ENCODE measurements at places on chromosomes 2 and 18.

GRCh38 chr2:23953625-23954024 lies 13.4 kb downstream of the UBXN2A start:
- DNase-seq = no peak

- no peak for DNase-seq
These were observed 68.8 kb downstream of the ITGA4 start for GRCh38 chr2:181526014-181526413.

- DNase-seq = no peak
These were observed 394.0 kb upstream of the HNRNPA3 start for GRCh38 chr2:176818617-176819016.

DNA sequence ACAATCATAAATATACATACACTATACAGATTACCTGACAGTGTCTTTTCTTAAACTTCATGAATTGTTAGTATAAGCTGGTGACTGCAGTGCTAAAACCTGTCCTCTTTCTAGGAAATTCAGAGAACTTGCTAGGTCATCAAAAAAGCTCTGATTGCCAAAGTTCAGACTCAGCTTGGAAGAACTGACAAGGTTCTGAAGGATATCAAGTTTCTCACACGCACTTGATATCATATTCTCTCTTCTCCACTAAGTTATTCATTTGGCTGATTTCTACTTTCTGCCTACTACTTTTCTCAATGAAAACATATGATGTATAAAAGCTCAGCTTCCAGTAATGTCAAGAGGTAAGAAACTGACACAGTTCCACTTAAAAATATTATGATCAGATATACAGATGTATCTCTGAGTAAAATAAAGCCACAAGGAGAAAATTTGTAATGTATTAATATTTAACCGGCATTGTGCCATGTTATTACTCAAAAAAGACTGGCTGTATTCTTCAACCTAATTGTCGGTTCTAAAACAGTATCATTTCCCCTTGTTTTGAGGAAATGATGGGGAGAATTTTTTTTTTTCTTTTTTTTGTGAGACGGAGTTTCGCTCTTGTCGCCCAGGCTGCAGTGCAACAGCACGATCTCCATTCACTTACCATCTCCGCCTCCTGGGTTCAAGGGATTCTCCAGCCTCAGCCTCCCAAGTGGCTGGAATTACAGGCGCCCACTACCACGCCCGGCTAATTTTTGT lies 2.4 kb downstream of the OSBPL1A start:
- DNase-seq = no peak

DNA sequence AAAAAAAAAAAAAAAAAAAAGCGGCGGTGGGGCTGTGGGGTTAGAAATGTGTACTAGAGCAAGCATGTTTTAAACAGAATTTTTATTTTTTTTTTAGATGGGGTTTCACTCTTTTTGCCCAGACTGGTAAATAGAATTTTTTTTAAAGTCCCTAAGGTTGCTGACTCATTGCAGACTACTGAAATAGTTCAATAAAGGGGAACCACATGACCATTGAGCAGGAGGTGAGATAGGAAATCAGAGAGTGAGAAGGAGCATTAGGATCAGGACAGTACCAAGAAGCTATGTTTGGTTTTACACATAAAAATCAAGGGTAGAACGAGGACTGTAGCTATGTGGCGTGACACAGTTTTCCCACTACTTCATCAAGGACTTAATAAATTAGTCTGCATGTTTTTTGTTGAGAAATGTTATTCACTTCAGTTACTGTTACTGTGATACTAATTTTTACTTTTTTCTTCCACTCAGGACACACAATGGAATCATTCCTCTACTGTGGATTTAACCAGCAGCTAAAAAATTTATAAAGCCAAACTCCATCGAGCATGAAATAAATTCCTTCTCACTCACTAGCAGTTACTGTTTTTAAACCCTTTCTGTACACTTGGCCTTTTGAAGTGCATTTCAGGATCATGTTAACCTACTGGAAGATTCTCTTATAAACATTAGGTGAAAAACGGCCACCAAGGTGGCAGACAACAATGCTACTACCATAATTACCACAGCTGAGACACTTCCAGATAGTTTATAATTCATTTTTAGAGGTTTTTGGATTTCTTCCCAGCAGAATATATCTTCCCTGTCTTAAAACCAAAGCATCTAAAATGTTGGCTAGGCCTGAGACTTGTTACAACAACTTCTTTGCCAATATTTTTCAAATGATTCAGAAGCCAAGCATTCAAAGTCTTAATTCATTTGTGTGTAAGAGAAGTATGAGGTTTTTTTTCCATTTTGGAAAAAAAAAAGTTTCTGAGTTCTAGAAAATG lies 33.2 kb downstream of the LAMA1 start:
- DNase-seq = peak; percentile 80

GRCh38 chr2:45352506-45352905 lies 258.6 kb downstream of the SRBD1 start:
- no peak for DNase-seq

DNA sequence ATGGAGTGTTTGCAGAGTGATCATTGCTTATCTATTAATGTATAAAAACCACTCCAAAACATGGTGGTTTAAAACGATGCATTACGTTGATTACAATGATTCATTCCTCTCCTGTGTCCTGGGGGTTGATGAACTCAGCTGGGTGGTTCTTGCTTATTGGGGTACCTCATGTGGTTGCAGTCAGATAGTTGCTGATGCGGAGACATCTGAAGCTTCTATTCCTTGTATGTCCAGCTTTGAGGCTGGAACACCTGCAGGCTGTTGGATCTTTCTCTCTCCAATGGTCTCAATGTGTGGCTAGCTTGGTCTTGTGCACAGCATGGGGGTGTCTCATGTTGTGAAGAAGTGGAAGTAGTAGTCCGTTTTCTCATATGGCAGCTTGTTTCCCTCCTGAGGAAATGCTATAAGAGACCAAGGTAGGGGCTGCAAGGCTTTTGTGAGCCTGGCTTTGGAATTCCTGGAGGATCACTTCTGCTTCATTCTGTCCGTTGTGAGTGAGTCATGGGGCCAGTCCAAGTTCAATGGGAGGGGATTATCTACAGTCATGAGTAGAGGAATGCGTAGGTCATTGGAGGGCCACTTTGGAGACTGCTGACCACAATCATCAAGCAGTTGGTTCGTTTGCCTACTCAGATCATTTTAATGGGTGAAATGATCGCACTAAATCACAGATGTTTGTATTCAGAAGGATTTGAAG lies 601.0 kb downstream of the SLC4A3 start:
- DNase-seq = peak; percentile 88

GRCh38 chr2:174682007-174682577 lies 82.2 kb downstream of the CHRNA1 start:
- no peak for DNase-seq

DNA sequence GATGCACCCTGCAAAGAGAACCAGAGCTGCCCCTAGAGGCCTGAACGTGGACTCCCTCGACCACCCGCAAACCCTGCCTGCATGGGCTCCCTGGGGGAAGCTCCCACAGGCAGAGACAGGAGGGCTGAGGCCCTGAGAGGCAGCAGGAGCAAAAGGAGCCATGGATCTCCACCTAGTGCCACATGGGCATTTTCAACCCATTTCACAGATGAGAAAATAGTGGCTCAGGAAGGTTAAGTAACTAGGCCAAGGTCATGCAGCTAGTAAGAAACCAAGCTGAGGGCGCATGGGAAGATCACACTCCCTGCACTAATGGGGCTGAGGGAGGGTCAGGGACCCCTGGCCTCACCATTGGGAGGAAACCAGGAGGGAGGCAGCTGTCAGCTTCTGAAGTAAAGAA lies 271.7 kb upstream of the RAB6C start:
- no peak for DNase-seq

GRCh38 chr2:140624200-140624599 lies 1506.6 kb downstream of the LRP1B start:
- DNase-seq = no peak

GRCh38 chr18:79645291-79645983 lies 34.2 kb upstream of the CTDP1 start:
- DNase-seq = no peak

GRCh38 chr2:1557467-1557820 lies 144.2 kb downstream of the TPO start:
- no peak for DNase-seq

GRCh38 chr2:176171351-176172006 lies 14.4 kb downstream of the HOXD3 start:
- no peak for DNase-seq

DNA sequence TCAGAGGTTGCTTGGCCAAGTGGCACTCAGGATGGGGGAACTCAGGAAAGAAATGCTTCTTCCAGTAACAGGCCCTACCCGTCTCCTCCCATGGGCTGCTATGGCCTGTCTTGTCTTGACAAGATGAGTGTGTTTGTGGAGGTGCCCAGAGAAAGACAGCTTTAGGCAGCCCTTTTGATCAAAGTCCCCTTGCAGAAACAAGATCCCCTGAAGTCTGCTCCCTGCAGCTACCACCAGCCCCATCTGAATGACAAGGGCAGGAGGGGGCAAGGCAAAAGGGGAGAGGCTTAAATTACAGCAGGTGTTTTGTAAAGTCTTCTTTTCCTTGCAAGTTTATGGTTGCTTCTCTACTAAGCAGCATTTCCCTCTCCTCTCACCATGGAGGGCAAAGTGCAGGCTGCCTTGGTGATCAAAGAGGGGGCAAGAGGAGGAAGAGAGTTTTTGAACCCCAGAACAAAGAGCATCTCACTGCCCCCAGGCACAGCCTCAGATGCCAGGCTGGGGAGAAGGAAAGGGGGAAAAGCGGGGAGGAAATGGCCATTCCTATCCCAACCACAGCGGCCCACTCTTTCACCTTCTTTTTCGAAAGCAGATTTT lies 6.7 kb downstream of the EVA1A start:
- no peak for DNase-seq

- DNase-seq = peak; percentile 57
These were observed 545 bp downstream of the MPP4 start for GRCh38 chr2:201697899-201698298.

DNA sequence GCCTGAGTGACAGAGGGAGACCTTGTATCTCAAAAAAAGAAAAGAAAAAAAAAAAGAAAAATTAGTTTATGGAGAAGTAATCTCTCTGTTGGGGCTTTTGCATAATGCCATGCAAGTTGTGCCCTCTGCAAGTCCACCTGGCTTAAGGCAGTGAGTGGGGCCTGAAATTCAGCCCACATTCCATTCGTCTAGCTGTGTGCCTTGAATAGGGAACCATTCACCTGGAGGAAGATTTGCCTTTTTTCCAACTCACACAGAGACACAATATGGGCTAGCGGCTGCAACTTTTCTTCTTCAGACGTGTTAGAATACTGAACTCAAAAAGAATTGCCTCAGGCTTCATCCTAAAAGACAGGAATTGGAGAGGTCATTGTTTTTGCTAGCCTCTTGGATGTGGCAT lies 160.0 kb upstream of the STON1 start:
- DNase-seq = no peak

GRCh38 chr2:127149384-127149783 lies 42.4 kb upstream of the BIN1 start:
- DNase-seq = peak; percentile 97

DNA sequence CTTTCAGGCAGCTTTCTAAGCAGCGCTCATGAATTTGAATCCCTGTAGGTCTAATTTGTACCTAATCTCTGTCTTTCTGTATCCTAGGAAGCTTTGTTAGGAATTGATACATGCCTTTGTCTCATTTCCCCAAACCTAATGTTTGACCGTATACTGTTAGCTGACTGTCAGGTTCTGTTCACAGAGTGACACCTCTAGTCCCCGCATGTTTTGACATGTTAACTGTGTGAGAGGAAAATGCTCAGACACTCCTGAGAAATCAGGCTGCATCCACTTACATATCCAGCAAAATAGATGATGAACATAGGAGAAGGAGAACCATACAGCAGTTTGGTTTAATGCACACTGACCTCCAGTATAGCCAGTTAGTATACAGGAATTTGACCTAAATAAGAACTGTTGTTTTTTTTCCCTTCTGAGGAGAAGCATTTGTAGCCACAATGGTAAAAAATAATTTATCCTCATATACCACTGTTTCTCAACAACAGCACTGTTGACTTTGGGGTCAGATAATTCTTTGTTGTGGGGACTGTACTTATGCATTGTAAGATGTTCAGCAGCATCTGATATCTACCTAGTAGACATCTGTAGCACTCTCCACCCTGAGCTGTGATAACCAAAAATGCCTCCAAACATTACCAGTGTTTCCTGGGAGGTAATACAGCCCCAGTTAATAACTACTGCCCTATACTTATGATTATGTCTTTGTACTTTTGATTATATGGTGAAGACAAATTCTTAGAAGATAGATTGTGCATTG lies 130.9 kb downstream of the NCOA1 start:
- DNase-seq = no peak

GRCh38 chr2:219458996-219459395 lies 24.4 kb downstream of the SPEG start:
- DNase-seq = no peak

GRCh38 chr2:101106453-101107181 lies 44.6 kb downstream of the TBC1D8 start:
- DNase-seq = no peak

- no peak for DNase-seq
These were observed 236.8 kb downstream of the SETBP1 start for GRCh38 chr18:44917216-44918141.

DNA sequence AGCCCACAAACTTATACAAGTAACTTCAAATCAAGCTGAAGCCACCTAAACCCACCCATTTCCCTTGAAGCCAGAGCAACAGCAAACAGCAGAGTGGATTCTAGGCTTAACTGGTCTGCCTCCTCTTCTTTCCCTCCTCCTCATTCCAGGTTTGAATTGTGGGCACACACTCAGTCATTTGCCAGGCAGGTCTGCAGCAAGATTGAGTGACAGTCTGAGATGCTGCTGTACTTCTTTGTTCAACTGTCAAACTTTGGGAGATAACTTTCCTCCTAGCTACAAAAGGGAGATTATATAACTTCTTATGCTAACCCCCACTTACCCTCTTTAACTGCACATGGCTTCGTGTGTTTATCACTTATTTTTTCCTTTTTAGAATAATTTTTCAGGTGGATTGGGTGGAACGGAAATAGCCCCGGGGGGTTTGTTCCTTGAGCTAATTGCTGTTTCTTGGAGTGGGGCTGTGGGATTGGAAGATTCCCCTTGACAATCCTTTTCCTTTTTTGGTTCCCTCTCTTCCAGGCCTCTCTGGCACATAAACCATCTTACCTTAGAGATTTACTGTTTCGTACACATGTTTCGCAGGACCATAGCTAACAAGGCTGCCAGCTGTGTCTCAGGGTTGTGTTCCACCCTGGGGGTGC lies 55.0 kb downstream of the RNF144A start:
- no peak for DNase-seq

GRCh38 chr2:146642066-146642465 lies 1202.8 kb upstream of the ACVR2A start:
- no peak for DNase-seq

DNA sequence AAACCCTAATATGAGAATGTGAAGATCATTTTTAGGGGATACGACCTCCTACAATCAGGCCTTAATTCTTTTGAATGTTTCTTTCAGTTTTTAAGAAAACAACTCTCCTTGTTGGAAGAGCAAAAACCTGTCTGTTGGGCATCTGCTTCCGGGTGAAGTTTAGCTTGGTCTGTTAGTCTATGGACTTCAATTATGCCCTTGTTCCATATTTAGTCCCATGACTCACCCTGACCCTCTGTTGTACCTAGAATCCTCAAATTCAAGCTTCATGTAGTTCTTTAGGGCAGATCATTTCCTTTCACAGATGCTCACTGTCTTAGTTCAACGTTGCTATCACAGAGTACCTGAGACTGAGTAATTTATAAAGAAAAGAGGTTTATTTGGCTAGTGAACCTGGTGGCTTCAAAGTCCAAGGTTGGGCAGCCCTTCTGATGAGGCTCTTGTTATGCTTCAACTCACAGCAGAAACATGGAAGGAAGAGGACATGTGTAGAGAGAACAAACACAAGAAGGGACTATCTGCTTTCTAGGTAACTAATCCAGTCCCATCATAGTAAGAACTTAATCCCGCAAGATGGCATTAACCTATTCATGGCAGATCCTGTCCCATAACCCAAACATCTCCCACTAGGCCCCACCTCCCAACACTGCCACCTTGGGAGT lies 82.5 kb upstream of the SERPINE2 start:
- no peak for DNase-seq

All from fibroblast of skin of left quadriceps (primary cell).